ENCODE measurements at places on chromosomes 6 and 20.

DNA sequence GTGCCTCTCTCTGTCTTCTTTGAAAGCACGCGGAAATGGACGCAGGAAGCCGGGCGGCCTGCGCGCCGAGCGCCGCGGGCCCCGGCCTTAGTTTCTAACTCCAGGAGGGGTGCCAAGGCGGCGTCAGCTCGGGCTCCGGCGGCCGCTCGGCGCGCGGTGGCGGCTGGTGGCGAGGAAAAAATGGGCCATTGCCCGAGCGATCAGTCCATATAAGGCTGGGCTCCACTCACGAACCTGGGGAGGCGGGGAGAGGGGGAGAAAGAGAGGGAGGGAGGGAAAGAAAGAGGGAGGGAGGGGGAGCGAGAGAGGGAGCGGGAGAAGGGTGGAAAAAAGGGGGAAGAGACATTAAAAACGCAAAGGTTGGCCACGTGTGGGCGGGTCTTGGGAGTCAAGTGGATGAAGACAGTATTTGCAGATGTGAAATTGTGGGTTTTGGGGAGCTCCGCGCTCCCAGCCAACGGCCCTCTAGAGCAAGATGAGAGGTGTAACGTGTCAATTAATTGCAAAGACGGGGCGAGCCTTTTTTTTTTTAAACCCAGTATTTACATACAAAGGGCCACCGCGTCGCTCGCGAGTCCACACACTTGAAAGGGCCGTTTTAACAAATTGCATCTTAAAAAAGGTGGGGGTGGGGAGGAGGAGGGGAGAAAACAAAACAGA is at the start of gene NKX2-2:
NKX2-2 (minus strand) TSS at position 184 of the 660 bp plus-strand sequence. CDS start 395 bp downstream, outside the sequence.
- no peak for DNase-seq
- H3K4me3 ChIP-seq = peak within 1 kb of the TSS; percentile 47
- peaks cover 10% of the 10 kb centered on the region for H3K27me3 ChIP-seq

- no peak overlapping the region for H3K4me3 ChIP-seq
- H3K36me3 ChIP-seq = no peaks in the 10 kb centered on the region
- no peak overlapping the region for H3K27ac ChIP-seq
- DNase-seq = no peak
These were observed 59.2 kb downstream of the RAB44 start for GRCh38 chr6:36756786-36757185.

DNA sequence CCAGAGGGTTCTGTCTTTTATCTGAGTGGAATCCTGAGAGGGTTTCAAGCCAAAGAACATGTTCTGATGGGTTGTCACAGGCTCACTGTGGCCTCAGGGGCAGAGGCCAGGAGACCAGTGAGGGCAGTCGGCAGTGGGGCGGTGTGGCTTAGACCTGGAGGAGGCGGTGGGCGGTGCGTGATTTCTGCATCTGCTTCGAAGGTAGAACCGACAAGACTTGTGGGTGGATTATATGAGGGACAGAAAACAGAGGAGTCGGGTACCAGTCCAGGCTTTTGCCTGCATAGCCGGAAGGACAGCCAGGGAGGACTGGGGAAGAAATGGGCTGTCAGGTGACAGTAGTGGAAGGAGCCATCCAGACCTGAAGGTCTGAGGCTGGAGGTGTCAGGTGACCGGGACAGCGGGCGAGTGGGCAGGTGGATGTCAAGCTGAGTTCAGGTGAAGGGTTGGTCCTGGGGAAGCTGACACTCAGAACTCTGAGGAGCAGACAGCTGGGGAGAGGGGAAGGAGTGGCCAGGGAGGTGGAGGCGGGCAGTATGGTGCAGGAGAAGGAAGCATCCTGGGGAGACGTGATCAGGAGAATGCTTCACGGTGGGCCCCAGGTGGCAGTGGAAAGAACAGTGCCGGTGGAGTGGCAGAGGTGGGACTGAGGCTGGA is 3.1 kb downstream of the CTSZ start:
- peaks cover 25% of the 10 kb centered on the region for H3K4me1 ChIP-seq
- no peak overlapping the region for H3K4me3 ChIP-seq
- H3K27ac ChIP-seq = peak overlapping the region; percentile 82
- H3K36me3 ChIP-seq = peaks cover 11% of the 10 kb centered on the region

GRCh38 chr6:85680388-85680787 is 37.7 kb upstream of the SYNCRIP start:
- H3K36me3 ChIP-seq = no peaks in the 10 kb centered on the region
- H3K27ac ChIP-seq = no peak overlapping the region
- no peaks in the 10 kb centered on the region for H3K27me3 ChIP-seq
- H3K4me3 ChIP-seq = no peak overlapping the region
- no peak for DNase-seq

DNA sequence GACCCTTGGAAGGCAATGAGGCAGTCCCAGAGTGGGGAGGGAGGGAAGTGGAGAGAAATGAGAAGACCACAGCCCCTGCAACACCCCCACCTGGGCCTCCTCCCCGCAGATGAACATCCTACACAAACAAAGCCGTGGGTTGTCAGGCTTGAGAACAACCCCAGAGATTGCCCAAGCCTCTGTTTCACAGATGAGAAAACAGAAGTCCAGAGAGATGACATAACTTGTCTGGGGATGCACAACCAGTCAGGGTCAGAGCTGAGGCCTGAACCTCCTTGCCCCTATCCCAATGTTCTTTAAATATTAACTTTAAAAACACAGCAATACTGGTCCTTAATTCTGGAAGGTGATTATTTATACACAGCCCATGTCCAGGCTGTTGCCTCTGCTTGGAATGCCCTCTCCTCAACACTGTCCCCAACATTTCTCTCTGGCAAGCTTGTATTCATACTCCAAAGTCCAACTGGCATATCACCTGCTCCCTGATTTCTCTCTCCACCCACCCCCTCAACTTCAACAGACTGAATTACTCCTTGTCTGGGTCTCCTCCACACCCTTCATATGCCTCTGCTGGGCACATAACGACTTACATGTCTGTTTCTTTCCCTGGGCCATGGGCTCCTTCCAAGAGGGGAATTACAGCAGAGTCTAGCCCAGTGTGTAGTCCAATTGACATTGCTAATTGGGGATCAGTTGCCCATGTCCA is 135.5 kb upstream of the LRFN2 start:
- H3K36me3 ChIP-seq = no peaks in the 10 kb centered on the region
- H3K27ac ChIP-seq = no peak overlapping the region
- DNase-seq = no peak
- no peaks in the 10 kb centered on the region for H3K4me1 ChIP-seq
- H3K27me3 ChIP-seq = no peaks in the 10 kb centered on the region
- no peak overlapping the region for H3K4me3 ChIP-seq
